Right ventricle myocardium inferior (tissue), 1 donor: ENCODE measurements at places on chromosomes 2 and 18.

DNA sequence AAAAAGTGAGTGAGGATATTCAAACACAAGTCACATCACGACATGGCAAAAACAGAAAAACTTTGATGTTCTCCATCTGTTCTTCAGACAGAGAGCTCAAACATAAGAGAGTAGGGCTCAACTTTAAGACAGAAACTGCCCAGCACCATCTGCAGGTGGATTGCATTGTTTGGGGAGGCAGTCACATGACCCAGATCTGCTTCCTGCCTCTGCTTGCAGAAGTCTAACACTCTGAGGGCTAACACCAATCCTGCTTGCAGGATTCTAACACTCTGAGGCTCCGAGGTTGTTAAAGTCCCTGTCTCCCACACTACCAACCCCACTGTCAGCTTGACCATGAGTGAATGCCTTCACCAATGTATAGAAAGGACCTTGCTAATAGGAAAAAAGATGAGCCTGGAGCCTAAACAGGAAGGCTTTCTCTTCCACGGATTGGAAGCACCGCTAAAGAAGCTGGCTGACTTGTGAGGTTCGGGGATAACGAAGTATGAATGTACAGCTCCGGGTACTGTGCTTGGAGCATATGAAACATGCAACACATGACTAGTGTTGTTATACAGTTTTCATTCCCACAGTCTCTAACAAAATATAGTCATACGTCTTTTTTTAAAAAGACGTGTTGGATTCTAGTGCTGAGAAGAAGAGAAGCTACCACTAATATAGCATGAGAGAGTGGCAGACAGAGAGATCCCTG lies 176.6 kb upstream of the CREB1 start:
- no peak for DNase-seq

DNA sequence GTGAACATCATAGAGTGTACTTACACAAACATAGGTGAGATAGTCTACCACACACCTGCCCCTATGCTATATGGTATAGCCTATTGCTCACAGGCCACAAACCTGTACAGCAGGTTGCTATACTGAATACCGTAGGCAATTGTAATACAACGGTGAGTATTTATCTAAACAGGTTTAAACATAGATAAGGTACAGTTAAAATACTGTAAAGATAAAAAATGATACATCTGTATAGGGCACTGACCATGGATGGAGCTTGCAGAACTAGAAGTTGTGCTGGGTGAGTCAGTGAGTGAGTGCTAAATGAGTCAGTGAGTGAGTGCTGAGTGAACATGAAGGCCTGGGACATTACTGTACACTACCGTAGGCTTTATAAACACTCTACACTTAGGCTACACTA lies 267.0 kb upstream of the HS6ST1 start:
- no peak for DNase-seq

DNA sequence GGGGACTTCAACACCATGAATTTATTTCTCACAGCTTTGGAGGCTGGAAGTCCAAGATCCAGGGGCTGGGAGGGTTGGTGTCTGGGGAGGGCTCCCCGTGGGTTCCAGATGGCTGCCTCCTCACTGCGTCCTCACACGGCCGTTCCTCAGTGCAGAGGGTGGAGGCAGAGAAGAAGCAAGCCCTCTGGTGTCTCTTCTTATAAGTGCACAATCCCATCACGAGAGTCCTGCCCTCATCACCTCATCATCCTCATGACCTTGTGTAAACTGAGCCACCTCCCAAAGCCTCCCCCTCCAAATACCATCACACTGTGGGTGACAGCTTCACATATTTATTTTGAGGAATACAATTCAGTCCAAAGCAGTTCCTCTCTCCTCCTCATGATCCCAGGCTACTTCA lies 26.3 kb downstream of the TMEM163 start:
- DNase-seq = no peak

GRCh38 chr2:143261986-143262385 lies 132.8 kb downstream of the ARHGAP15 start:
- peak; percentile 48 for DNase-seq

DNA sequence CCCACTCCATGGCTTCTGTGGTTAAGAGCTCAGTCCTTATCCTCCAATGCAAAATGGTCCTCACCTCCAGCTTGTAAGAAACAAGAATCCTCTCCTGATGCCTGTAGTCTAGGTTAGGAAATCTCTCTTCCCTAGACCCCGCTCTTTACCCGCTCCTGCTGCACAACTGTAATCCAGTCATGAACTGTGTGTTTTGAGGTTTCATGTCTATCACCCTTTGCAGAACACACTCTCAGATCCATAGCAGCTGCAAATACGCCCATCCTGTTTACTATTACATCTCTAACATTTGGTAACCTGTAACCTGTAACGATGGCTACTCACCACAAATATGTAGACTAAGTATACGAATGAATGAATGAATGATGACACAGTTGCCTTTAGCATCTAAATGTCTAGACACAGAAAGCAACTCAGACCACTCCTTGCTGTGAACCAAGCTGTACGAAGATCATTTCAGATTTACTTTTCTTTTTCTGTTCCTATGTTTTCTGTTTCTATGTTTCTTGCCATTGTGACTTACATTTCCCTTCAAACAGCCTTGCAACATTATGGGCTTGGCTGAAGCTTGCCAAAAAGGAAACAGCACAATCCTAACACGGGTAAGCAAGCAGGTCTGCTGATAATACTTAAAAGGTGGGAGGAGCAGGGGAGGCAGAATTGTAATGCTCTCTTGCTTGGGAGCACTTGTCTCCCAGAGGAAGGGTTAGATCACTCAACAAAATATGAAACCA lies 53.7 kb downstream of the EPHA4 start:
- DNase-seq = no peak

GRCh38 chr2:209501579-209501978 lies 77.7 kb downstream of the MAP2 start:
- no peak for DNase-seq

DNA sequence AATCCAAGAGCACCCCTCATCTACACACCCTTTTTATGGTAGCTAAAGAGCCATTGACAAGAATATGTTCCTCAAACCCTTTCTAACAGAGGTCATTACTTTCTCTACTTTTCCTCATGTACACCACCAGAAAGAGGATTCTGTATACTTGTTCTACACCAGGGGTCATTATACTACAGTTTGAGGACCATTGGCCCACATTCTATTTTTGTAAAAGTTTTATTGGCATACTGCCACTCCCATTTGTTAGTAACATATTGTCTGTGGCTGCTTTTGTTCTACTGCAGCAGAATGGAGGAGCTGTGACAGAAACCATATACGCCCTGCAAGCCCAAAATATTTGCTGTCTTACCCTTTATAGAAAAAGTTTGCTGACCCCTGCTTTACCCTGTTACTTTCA lies 14.3 kb downstream of the HTR2B start:
- DNase-seq = no peak

- DNase-seq = no peak
Observed at GRCh38 chr2:27184115-27184514, 27.7 kb upstream of the ATRAID start.

DNA sequence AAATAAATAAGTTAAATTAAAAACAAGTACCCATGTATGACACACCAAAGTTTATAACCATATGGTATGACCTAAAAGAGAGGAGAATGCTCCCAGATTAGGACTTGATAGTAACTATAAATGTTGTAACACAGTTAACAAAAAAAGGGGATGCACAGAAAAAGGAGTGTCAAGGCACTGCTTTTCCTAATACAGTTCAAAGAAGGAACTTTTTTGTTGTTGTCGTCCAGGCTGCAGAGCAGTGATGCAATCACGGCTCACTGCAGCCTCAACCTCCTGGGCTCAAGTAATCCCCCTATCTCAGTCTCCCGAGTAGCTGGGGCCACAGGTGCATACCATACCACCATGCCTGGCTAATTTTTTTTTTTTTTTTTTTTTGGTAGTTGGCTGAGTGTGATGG lies 2.7 kb downstream of the NARS1 start:
- DNase-seq = no peak

DNA sequence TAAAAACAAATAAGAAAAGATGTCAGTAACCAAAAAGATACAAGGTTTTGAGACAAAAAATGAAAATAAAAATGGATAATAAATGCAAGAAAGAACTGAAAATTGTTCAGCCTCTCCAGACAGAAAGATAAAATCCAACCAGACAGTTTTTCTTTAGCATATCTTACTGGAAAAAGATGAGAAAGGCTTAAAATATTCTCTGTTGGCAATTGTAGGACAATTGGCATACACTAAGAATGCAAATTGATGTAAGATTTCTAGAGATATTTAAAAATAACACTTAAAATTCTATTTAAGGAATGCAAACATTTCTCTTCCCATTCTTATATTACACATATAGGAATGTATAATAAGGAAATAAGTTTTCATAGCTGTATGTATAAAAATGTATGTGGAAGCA lies 590.6 kb downstream of the DSC3 start:
- DNase-seq = no peak

DNA sequence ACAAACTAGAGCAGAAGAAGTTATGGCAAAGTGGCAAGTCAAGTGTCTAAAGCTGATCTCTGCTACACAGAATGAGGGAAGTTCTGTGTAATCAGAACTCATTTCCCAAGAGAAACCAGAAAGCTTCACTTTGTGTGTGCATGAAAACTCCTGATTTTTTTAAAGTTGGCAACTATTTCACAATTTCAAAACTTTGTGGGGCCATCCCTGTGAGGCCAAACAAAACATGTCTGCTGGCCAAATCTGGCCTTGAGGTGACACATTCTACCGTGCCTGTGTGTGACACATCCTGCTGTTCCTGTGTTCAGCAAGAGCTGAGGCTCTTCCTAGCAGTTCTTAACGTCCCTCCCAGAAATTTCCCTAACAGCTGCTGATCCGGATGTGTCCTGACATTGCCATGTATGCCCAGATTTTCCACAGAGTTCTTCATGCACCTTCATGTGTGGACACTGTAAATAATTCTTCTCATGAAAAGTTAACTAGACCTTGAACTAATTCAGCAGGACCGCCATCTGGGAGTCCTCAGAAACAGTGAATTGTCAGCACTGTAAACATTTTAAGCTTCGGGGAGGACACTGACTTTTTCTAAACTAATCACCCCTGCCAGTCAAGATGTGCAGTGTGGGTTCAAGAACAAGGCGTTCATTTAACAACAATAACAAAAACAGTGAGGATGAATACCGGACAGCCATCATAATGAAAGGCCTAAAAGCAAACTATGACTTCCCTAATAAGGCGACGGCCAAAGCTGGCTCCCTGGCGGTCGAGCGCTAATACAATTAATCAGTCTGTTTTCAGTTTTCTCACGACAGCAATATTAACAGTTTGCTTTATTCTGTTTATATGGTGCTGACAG lies 99.0 kb downstream of the PLEKHM3 start:
- no peak for DNase-seq

DNA sequence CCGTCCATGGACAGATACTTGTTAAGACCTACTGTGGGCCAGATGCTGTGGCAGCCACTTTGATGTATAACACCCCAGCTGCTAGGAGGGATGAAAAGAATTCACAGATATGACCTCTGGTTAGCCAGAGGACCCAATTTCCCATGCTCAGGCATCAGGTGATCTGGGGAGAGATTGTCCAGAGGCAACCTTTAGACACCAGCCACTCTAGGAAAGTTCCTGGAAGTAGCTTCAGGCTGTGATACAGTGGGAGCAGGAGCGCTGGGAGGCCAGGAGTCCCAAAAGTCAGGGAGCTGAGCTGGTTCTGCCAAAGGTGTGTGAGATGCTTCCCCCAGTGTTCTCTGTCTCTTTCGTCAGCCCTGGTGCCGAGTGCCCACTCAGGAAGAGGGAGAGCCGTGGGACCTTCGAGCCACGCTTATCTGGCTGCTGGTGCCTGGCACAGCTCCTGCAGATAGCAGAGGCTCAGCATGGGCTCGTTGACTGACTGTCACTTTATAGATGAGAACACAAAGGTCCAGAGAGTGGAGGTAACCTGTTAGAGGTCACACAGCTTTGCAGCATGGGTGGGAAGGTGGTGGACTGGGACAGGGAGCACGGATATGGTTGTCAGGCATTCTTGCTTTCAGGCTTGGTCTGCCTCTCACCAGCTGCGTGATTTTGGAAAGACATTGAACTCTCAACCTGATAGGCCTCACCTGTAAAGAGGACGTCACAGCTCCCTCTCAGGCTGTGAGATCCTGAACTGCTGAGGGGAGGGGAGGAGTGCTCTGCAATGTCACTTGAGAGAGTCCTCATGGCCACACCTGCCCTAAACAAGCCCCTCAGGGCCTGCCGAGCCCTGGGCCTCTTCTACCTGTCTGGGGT lies 7.8 kb upstream of the RALB start:
- no peak for DNase-seq

DNA sequence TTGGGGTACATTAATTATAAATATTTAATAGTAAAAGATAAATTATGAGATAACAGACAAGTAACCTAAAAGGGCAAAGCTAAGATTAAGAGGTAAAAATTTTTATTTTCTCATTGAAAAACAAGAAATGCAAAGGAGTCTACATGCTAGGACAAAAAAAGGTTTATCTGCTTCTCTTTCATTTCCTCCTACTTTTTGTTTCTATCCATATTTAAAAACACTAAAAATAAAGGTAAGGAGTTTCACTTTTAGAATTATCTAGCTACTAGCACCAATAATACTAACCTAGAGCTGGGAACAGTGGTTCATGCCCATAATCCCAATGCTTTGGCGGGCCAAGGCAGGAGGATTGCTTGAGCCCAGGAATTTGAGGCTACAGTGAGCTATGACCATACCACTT lies 1551.7 kb upstream of the SLC39A10 start:
- DNase-seq = no peak

GRCh38 chr2:226185616-226186211 lies 613.9 kb downstream of the IRS1 start:
- no peak for DNase-seq

DNA sequence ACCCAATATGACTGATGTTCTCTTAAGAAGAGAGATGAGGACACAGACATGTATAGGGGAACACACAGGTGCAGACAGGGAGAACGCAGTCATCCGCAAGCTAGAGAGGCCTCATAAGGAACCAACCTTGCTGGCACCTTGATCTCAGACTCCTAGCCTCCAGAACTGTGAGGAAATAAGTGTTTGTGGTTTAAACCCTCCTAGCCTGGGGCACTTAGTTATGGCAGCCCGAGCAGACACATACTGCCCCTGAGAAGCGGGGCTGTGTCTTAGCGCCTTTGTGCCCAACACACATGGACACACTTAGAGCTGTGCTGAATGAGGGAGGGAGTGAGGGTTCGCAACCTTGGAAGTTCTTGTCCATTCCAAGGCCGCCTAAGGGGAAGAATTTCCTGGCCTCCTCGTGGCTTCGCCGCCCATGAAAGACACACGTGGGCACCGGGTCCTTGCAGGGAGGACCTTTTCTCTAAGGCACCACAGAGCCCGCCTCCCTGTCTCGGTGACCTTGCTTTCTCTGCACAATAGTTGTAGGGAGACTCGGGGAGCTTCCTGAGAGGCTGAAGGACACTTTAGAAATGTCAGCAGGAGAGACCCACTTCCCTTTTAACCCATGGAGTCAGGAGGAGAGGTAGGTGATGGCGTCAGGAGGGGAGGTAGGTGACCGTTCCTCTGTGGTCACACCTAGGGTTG lies 224.5 kb upstream of the HDAC4 start:
- DNase-seq = no peak

- no peak for DNase-seq
Observed at GRCh38 chr2:159963700-159964099, 98.7 kb downstream of the PLA2R1 start.

DNA sequence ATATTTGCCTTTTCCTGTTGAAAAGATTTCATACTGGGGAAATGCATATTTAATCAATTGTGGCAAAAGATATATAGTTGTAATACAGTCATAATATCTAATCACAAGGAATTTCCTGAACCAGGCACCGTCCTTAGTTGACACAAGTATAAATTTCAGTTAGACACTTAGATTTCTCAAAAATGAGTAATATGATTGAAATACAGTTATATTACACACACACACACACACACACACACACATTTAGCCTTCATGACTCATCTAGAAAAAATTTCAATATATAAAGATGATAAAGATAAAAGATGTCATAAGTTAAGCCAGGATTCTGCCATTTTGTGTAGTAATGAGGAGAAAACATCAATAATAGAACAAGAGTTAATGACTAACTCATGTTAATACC lies 258.4 kb upstream of the ZNF804A start:
- no peak for DNase-seq
